ENCODE measurements at places on chromosomes 13 and 19.

- no peak for DNase-seq
These were observed 3.2 kb downstream of the SH3GL1 start for GRCh38 chr19:4396949-4397783.

DNA sequence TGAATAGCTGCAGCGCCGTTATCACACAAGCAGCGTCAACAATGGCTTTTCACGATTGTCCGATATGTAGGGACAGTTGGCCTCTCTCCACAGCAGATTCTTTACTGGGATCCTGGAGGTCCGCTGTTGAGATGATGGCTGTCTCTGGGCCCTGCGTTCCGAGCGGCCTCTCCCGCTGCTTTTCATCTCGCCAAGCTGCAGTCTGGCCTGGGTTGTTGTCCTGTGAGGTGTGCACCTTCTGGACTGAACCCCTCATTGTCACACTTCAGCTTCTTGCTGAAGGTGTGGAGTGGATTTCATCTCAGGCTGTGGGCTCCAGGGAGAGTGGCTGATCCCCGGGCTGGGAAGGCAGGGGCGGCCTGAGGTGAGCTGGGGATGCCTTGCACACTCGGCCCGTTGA lies 9.6 kb downstream of the UPF1 start:
- no peak for DNase-seq

- no peak for DNase-seq
These were observed 25.9 kb downstream of the RCN3 start for GRCh38 chr19:49553451-49554271.

GRCh38 chr19:47561440-47562057 lies 11.4 kb downstream of the ZNF541 start:
- no peak for DNase-seq

- DNase-seq: no peak
These were observed 8.2 kb upstream of the LATS2 start for GRCh38 chr13:21069561-21070004.

GRCh38 chr13:20798027-20798426 lies 24.3 kb upstream of the EEF1AKMT1 start:
- no peak for DNase-seq

DNA sequence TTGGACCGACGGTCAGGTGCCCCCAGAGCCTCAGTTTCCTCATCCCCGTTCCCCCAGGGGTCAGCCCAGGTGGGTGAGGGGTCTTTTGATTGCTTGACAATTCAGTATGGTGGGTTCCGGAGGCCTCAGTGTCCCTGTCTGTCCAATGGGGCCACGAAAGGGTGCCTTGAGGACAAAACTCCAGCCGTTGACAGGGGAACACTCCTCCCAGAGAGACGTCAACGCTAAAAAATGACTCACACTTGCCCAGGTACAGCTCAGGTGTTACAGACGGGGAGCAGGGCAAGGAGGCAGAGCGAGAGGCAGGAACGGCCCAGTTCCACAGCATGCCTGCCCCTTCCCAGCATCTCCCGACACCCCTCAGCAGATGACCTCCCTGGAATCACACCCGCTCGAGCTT lies 1.8 kb downstream of the TNFAIP8L1 start:
- no peak for DNase-seq

GRCh38 chr13:62209529-62209928 lies 793.9 kb upstream of the PCDH20 start:
- no peak for DNase-seq

- DNase-seq: no peak
These were observed 39.5 kb upstream of the RPL21 start for GRCh38 chr13:27211771-27212364.
